ENCODE measurements at places on chromosomes 1 and 21. TPM values are rescaled to one million over a fixed set of nuclear protein-coding genes. Genes with fewer than 3 reads are reported as not detected.

DNA sequence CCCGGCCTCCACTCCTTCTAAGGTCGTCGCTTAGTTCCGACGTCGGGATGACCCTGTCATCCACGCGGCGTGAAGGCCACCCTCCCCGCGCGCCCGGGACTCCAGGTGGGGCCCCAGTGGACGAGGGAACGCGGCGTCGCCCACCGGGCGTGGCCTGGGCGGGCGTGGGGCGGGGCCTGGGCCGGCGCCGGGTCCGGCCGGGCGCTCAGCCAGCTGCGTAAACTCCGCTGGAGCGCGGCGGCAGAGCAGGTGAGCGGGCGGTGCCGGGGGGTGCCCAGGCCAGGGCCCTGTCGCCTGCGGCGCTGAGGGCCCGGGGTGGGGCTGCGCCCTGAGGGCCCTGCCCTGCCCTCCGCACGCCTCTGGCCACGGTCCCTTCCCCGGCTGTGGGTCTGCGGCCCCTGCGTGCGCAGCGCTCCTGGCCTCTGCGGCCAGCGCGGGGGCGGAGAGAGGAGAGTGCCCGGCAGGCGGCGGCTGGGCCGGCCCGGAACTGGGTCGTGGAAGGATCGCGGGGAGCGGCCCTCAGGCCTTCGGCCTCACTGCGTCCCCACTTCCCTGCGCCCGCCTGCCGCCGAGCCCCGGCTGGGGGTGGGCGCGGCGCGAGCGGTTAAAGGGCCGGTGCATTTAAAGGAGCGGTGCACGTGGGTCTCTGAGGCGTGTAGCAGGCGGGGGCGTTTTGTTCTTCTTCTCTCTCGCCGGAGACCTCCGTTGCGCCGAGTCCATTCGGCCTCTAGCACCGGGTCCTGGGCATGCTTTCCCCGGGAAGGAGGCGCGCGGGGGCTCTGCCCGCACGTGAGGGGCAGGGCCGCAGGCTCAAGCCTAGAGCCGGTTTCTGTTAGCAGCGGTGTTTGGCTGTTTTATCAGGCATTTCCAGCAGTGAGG lies at the start of gene PSEN2:
TSS of gene PSEN2 (plus strand) at position 216 of the 879 bp plus-strand sequence. CDS start 11,292 bp downstream, outside the sequence.
- no peak for DNase-seq

DNA sequence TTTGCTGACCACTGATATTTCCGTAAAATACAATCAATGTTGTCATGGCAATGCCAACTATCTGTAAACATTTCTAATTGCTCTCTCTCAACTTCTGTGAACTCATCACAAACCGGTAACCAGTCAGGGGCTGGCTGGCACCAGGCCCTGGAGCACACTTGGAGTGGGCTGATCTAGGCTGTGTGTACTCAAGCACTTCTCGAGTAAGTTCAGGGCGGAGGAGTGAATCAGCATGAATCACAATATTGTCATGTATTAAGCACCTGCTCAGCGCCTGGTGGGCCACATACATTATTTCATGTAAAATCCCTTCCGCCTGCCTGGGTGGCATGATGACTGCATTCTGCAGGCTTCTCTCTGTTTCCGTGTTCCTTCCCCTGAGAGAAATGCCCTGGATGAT lies 212.4 kb downstream of the FOXD2 start:
- DNase-seq, result peak; percentile 99

- DNase-seq, result no peak
These were observed 22.6 kb downstream of the HLX start for GRCh38 chr1:220901881-220902280.

GRCh38 chr21:33703750-33704606 lies 61.7 kb downstream of the ITSN1 start:
- no peak for DNase-seq

- no peak for DNase-seq
These were observed 2.3 kb downstream of the ATP1A1 start for GRCh38 chr1:116375148-116375886.

- no peak for DNase-seq
These were observed 32.1 kb downstream of the CTNNBIP1 start for GRCh38 chr1:9877962-9878361.

DNA sequence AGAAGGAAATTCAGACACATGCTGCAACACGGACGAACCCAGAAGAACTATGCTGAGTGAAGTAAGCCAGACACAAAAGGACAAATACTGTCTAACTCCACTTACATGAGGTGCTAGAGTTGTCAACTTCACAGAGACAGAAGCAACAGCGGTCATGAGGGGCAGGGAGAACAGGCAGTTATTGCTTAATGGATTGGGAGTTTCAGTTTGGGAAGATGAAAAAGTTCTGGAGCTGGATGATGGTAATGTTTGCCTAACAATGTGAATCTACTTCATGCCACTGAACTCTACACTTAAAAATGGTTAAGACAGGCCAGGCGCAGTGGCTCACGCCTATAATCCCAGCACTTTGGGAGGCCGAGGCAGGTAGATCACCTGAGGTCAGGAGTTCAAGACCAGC lies 12.1 kb downstream of the PARP1 start:
- no peak for DNase-seq

ZMYND12 gene
- 0.46 TPM for total RNA-seq

All from kidney epithelial cell (primary cell).